Transverse colon (tissue), 4 donors: ENCODE measurements at places on chromosomes 12 and 14. TPM values are rescaled to one million over a fixed set of nuclear protein-coding genes. Genes with fewer than 3 reads are reported as not detected.

BATF gene
- 2.7 TPM for total RNA-seq

STAB2 gene
- 1.1 TPM for total RNA-seq

CDKL1 gene
- total RNA-seq = 32.4 TPM

MYH6 gene
- total RNA-seq = not detected

B4GALNT3 gene
- 49.8 TPM for total RNA-seq

TAS2R9 gene
- total RNA-seq = not detected

KLC1 gene
- total RNA-seq = 427 TPM

KRT75 gene
- total RNA-seq = not detected

PHLDA1 gene
- 4.2 TPM for total RNA-seq

NINJ2 gene
- total RNA-seq = 4.5 TPM

DNA sequence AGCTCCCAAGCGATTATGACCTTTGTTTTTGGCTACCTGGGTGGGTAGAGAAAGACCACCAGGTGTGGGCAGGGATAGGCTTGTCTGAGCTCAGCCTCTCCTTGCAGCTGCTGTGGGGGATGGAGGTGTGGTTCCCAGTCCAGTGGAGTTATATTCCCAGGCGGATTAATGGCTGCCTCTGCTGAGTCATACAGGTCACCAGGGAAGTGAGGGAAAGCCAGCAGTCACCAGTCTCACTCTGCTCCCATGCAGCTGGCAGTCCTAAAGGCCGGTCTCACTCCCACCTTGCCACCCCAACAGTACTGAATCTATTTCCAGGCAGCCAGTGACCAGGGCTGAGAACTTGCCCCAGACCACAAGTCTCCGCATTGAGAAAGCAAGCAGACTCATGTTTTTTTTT is 399.2 kb downstream of the VRK1 start:
- no peaks in the 10 kb centered on the region for H3K36me3 ChIP-seq
- H3K4me3 ChIP-seq = no peak overlapping the region
- peaks cover 5% of the 10 kb centered on the region for H3K27me3 ChIP-seq
- H3K4me1 ChIP-seq = no peaks in the 10 kb centered on the region

GRCh38 chr14:91250912-91251311 is 6.4 kb upstream of the GPR68 start:
- H3K27me3 ChIP-seq = peaks cover 5% of the 10 kb centered on the region
- no peak overlapping the region for H3K4me3 ChIP-seq
- no peak for DNase-seq
- H3K36me3 ChIP-seq = no peaks in the 10 kb centered on the region
- H3K4me1 ChIP-seq = peaks cover 12% of the 10 kb centered on the region
- no peak overlapping the region for H3K27ac ChIP-seq

- H3K27me3 ChIP-seq = no peaks in the 10 kb centered on the region
- peak overlapping the region; percentile 32 for H3K27ac ChIP-seq
- DNase-seq = no peak
- H3K4me3 ChIP-seq = no peak overlapping the region
- peaks cover 4% of the 10 kb centered on the region for H3K4me1 ChIP-seq
Observed at GRCh38 chr14:22549981-22550673, 38.9 kb downstream of the DAD1 start.

GRCh38 chr12:52052468-52053186 is 1.4 kb downstream of the NR4A1 start:
- peaks cover 23% of the 10 kb centered on the region for H3K4me1 ChIP-seq
- peak overlapping the region; percentile 67 for H3K4me3 ChIP-seq
- peak; percentile 71 for DNase-seq
- no peaks in the 10 kb centered on the region for H3K36me3 ChIP-seq
- peak overlapping the region; percentile 94 for H3K27ac ChIP-seq

- no peaks in the 10 kb centered on the region for H3K27me3 ChIP-seq
- no peak overlapping the region for H3K27ac ChIP-seq
- H3K4me3 ChIP-seq = no peak overlapping the region
- H3K36me3 ChIP-seq = no peaks in the 10 kb centered on the region
Observed at GRCh38 chr12:43501703-43502102, 50.3 kb downstream of the ADAMTS20 start.

GRCh38 chr12:12823811-12824210 is 10.7 kb downstream of the DDX47 start:
- H3K36me3 ChIP-seq = no peaks in the 10 kb centered on the region
- H3K4me1 ChIP-seq = no peaks in the 10 kb centered on the region
- DNase-seq = no peak
- H3K27ac ChIP-seq = no peak overlapping the region
- H3K27me3 ChIP-seq = no peaks in the 10 kb centered on the region

DNA sequence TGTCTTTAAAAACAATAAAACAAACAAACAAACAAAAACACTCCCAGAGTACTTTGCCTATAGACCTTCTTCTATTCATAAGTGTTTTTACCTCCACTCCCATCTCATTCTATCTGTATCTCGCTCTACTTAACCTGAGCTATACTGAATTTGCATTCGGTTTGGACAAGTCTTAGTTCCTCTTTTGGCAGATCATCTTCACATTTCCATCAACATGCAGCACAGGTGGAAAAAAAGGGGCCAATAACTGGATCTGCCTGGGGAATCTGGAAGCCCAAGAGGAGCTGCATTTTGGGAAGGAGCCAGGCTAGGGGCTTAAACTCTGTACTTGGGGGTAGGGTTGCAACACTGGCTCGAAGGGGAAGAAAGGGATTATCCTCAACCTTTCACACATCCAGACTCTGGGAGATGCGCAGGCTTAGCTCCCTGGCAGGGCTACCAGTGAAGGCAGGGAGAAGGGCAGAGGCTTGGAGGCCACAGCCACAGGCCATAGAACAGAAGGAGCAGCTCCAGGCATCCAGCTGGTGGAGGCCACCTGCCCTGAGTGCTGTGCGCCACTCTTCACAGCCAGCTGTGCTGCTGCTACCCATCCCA is 4.1 kb downstream of the NINJ2 start:
- H3K4me3 ChIP-seq = no peak overlapping the region

GRCh38 chr14:92660571-92660970 is 87.9 kb downstream of the LGMN start:
- H3K27ac ChIP-seq = peak overlapping the region; percentile 62
- no peak overlapping the region for H3K4me3 ChIP-seq
- H3K27me3 ChIP-seq = no peaks in the 10 kb centered on the region

DNA sequence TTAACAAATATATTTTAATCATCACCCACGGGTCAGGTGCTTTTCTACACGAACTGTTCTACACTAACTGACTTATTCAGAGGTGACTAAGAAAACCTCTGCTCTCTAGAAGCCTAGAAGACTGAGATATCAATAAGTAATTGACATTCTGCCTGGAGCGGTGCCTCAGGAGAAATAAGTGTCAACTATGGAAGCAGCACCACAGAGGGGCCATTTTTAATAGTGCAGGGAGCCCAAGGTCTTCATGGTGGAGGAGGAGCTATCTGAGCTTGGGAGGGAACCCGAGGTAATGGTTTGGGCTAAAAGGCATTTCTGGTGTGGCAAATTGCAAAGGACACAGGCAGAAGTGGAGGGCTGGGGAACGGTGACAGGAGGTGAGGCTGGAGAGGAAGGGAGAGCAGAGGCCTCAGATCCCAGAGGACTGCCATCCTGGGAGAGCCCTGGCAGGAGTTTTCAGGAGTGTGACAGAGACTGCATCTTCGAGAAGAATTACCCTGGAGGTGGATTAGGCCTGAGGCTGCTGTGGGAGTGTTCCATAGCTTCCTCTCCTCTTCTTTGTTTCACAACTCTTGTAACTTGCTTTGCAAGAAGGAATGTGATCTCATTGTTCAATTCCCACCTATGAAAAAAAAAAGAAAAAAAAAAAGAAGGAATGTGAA is 123.1 kb downstream of the NPAS3 start:
- H3K27ac ChIP-seq = no peak overlapping the region
- H3K4me3 ChIP-seq = no peak overlapping the region
- no peaks in the 10 kb centered on the region for H3K27me3 ChIP-seq

- H3K4me1 ChIP-seq = no peaks in the 10 kb centered on the region
- H3K4me3 ChIP-seq = no peak overlapping the region
- peak overlapping the region; percentile 47 for H3K27ac ChIP-seq
- H3K36me3 ChIP-seq = peaks cover 23% of the 10 kb centered on the region
- peak; percentile 64 for DNase-seq
Observed at GRCh38 chr12:66149702-66150398, 19.3 kb upstream of the LLPH start.

DNA sequence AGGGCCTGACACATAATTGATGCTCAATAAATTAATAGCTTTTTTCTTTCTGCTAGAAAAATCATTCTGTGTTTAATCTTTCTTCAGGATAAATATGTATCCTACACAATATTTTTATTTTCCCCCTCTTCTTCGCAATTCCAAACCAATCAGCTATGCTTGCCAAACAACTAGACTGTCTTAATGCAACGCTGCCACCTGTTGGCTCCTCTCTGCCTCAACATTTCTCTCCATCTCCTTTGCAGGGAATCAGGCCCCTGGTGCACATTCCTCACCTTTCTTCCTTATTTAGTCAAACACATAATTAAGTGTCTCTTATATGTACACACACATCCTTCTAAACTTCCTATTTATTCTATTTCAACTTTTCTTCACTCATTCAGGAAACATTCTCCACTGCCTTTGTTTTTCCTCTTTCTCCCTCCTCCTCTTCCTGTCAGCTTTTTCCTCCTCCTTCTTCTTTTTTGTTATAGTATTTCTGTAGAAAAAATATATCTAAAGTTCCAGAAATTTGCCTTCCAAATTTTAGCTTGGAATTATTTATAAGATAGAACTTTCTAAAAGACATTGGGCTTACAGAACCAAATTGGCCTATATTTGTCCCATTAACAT is 406.0 kb downstream of the PRKD1 start:
- no peak for DNase-seq
- H3K27ac ChIP-seq = no peak overlapping the region
- no peaks in the 10 kb centered on the region for H3K4me1 ChIP-seq
- no peaks in the 10 kb centered on the region for H3K27me3 ChIP-seq
- H3K36me3 ChIP-seq = no peaks in the 10 kb centered on the region
- H3K4me3 ChIP-seq = no peak overlapping the region

- no peak overlapping the region for H3K27ac ChIP-seq
- H3K4me3 ChIP-seq = no peak overlapping the region
- no peaks in the 10 kb centered on the region for H3K36me3 ChIP-seq
- H3K27me3 ChIP-seq = no peaks in the 10 kb centered on the region
- DNase-seq = no peak
- H3K4me1 ChIP-seq = no peaks in the 10 kb centered on the region
Observed at GRCh38 chr14:85602345-85602744, 72.4 kb downstream of the FLRT2 start.

DNA sequence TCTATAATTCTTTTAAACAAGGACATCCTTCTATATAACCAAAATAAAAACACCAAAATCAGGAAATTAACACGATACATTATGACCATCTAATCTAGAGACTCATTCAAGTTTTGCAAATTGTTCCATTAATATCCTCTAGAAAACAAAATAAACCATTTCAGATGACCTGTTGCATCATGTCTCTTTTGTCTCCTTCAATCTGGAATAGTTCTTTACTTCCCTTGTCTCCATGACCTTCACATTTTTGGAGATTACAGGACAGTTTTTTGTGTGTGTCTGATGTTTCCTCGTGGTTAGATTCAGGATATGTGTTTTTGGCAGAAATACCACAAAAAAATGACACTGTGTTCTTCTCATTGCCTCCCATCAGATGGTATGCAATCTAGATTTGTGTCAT is 12.5 kb upstream of the DCAF4 start:
- H3K27me3 ChIP-seq = no peaks in the 10 kb centered on the region
- no peaks in the 10 kb centered on the region for H3K4me1 ChIP-seq
- no peak overlapping the region for H3K27ac ChIP-seq
- no peak overlapping the region for H3K4me3 ChIP-seq

GRCh38 chr12:43816168-43816567 is 10.1 kb upstream of the TWF1 start:
- H3K27ac ChIP-seq = no peak overlapping the region
- H3K27me3 ChIP-seq = no peaks in the 10 kb centered on the region
- H3K36me3 ChIP-seq = no peaks in the 10 kb centered on the region
- H3K4me3 ChIP-seq = no peak overlapping the region
- DNase-seq = no peak

DNA sequence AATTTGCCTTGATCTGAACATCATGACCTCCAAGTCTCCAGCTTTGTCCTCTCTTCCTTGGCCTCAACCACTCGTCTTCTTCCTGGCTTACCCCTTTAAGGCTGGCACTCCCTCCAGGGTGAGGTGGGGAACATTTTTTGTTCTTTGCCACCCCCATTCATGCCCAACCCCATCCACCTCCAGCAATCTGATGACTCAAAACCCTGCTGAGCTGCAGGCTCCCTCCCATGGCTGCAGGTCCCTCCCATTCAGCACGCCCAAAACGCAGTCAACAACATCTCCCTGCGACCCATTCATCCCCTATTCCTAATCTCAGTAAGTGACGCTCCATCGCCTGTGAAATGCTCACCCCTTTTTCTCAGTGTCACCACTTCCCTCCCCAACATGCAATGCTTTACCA is 138.8 kb upstream of the PRMT8 start:
- peaks cover 5% of the 10 kb centered on the region for H3K27me3 ChIP-seq
- no peak overlapping the region for H3K27ac ChIP-seq
- H3K4me1 ChIP-seq = no peaks in the 10 kb centered on the region
- no peak overlapping the region for H3K4me3 ChIP-seq

- no peak for DNase-seq
- no peaks in the 10 kb centered on the region for H3K4me1 ChIP-seq
- H3K27ac ChIP-seq = no peak overlapping the region
- H3K27me3 ChIP-seq = no peaks in the 10 kb centered on the region
- no peak overlapping the region for H3K4me3 ChIP-seq
Observed at GRCh38 chr14:58947156-58947555, 241.3 kb upstream of the DAAM1 start.

GRCh38 chr12:108823804-108824203 is 33.6 kb downstream of the SSH1 start:
- H3K4me3 ChIP-seq = no peak overlapping the region
- peak overlapping the region; percentile 84 for H3K27ac ChIP-seq
- DNase-seq = no peak

GRCh38 chr12:44052554-44052953 is 216.7 kb downstream of the TMEM117 start:
- no peak overlapping the region for H3K4me3 ChIP-seq
- H3K36me3 ChIP-seq = no peaks in the 10 kb centered on the region
- no peak for DNase-seq
- no peaks in the 10 kb centered on the region for H3K4me1 ChIP-seq
- no peaks in the 10 kb centered on the region for H3K27me3 ChIP-seq

DNA sequence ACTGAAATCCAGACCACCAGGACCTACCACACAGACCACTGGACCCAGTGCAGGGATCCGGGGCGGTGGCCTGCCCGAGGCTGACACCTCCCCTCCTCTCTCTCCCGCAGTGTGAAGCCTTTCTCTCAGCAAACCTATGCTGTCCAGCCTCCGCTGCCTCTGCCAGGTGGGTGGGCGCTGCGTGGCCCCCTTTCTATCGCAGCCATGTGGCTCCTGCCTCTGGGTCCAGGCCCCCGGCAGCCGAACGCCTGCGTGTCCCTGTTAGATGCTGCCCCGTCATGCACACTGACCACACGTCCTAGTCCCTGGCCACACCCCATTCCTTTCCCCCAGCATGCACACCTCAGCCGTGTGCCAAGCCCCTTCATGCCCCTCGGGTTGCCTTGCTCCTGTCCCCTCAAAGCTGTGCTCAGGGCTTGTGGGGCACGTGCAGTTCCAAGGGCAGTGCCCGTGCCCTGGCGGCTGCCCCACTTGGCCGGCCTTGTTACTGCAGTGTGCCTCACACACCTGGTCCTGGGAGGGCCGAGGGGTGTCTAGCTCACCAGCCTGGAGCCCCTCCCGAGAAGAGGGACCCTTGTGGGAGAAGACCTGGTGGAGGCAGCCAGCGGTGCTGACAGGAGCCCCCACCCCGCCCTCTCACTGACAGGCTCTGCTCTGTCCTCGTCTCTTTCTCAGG is 58.0 kb upstream of the TSPAN9 start:
- H3K4me3 ChIP-seq = no peak overlapping the region
- no peaks in the 10 kb centered on the region for H3K4me1 ChIP-seq

GRCh38 chr14:77455966-77456640 is 1.3 kb downstream of the VIPAS39 start:
- H3K36me3 ChIP-seq = peaks cover 14% of the 10 kb centered on the region
- peak overlapping the region; percentile 88 for H3K27ac ChIP-seq
- no peak overlapping the region for H3K4me3 ChIP-seq
- DNase-seq = no peak
